ENCODE measurements at places on chromosomes 16 and 17.

GRCh38 chr17:32763855-32764439, 113.0 kb downstream of the MYO1D start:
- DNase-seq = peak; percentile 56

GRCh38 chr17:6683081-6683684, 30.0 kb downstream of the SLC13A5 start:
- DNase-seq = no peak

GRCh38 chr17:27529230-27529796, 73.1 kb downstream of the KSR1 start:
- peak; percentile 98 for DNase-seq

DNA sequence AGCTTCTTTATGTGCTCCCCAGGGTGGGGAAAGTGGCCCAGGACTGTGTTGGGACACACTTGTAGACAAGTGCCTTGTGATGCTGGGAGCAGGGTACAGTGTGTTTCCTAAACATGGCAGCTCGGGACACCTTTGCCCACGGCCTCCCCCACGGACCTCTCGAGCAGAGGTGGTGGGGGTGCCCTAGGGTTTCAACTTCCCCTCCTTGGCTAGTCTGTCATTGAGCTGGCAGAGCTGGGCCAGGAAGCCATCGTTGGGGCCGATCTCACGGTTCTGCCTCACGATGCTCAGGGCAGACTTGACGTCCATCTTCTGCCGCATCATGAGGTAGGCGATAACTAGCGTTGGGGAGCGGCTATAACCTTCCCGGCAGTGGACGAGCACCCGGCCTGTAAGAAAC, 9.4 kb downstream of the DUSP3 start:
- DNase-seq = no peak

DNA sequence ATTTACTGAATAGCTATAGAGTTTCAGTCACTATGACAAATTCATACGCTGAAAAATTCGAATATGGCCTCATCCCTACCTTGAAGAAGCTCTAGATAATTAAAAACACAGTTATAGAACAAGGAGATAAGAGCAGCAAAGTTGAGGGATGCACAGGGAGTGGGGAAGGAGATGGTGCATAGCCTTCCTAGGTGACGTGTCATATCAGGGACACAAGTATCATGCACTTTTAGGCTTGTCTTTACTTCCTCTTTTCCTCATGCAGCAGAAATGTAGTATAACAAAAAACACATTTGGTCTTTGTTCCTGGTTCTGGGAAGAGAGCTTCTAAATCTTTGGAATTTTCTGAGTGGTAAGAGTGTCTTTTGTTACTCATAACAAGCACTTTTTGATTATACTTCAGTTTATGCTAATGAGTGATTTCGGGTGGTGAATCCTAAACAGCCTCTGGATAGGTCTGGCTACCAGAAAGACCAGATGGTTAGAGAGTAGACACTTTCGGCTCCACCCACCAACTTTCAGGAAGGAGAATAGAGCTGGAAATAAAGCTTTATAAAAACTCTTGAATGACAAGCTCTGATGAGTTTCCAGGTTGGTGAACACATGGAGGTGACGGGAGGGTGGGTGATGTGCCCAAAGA, 341.4 kb downstream of the UTP18 start:
- DNase-seq = no peak

DNA sequence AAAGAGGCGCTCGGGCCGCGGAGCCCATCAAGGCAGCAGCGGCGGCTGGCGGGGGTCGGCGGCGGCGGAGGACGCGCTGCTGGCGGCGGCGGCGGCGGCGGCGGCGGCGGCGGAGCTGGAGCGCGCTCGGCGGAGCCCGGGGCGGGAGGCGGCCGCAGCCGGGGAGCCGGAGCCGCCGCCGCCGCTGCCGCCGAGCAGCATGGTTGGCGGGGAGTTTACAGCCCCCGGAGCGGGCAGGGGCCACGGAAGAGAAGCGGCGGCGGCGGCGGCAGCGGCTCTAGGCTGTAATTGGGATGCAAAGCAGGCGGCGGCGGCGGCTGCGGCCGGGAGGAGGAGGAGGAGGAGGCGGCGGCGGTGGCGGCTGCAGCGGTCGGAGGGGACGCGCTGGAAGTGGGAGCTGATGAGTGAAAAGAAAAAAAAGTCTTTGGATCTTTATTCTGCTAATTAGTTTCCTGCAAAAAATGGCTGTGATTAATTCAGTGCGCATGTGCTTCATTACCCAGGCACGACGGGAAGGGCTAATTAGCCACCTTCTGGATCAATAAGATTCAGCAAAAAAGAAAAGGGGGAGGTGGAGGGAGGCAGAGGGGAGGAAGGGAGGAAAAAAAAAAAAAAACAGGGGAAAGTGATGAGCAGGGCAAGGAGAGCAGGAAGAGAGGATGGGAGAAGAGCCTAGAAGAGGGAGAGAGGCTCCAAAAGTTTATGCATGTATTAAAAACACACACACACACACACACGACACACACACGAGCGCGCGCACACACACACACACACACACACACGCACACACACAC, 10.9 kb upstream of the ZFHX3 start:
- no peak for DNase-seq

DNA sequence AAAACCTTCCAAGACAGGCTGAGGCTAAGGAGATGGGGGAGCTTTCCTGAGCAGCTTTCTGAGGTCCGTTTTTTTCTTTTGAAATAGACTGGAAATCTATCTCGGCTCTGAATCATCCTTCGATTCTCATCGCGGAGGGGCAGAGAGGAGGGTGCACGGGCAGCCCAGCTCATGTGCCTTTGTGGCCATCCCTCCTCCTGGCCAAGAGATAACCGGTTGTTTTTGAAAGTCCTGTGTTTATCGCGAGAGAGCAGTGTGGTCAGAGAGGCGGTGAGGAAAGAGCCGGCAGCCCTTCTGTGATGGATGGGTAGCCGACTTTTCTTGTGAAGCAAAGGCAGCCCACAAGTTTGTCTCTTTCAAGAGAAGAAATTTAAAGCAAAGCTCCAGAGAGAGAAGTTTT, 191.6 kb downstream of the CCDC182 start:
- DNase-seq = no peak

DNA sequence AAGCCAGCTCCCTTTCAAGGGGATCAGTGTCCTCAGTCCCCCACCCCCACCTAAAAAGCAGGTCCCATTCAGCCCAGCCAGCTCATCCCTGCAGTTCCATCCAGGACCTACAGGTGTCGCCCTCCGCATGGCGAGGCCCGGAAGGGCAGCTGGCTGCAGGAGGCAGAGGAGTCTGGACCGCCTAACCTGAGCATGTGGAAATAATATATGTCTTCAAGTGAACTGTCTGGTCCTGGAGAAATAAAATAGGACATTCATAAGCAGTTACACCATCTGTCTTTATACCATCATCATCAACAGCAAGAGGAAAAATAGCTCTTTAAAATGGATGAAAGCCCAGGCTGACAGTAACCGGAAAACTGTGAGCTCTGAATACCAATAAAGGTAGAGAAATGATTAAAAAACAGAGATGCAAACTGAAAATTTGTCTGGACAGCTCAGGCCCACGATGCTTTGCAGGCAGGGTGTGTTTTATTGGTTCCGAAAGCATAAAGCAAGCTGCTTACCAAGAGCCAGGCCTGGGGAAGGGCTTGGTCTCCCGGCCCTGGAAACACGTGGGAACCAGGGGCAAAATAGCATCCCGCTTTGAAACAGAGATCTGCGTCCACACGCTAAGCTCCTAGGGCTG, 215.2 kb downstream of the ZFHX3 start:
- peak; percentile 44 for DNase-seq

GRCh38 chr17:63700528-63701455, 867 bp upstream of the LIMD2 start:
- no peak for DNase-seq

DNA sequence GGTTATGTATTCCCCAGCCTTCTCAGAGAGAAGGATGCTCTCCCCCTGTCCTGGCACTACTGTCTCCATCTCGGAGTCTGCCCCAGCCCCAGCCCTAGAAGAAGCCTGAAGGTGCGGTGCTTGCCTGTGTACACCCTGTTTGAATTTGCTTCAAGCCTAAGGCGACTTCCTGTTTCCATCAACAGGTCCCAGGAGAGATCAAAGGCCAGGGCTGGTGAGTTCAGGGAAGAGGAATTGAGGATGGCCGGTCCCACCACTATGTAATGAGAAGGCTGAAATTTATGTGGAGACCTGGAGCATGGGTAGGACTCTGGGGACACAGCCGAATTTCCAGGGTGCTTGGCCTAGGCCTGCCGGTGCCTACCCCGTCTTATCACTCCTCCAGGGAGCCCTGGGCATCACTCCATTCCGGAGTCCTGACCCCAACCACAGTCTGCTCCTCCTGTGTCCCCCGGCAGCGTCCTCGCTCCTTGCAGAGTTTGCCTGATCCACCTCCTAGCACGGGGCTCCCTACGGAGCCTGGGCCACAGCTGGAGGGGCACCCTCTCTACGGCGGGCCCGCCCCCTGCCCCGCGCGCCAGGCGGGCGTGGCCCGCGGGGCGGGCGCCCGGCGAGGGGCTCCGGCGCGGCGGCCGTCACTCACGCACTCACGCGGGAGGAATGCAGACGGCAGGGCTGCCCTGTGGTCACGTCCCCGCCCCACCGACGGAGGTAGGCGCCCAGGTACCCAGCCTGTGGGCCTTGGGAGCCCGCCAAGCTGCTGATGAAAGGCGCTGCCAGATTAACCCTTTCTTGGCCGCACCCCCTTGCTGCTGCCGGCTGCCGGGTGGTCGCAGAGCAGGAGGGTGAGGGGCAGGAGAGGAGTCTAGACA, 53.8 kb upstream of the TAC4 start:
- no peak for DNase-seq

DNA sequence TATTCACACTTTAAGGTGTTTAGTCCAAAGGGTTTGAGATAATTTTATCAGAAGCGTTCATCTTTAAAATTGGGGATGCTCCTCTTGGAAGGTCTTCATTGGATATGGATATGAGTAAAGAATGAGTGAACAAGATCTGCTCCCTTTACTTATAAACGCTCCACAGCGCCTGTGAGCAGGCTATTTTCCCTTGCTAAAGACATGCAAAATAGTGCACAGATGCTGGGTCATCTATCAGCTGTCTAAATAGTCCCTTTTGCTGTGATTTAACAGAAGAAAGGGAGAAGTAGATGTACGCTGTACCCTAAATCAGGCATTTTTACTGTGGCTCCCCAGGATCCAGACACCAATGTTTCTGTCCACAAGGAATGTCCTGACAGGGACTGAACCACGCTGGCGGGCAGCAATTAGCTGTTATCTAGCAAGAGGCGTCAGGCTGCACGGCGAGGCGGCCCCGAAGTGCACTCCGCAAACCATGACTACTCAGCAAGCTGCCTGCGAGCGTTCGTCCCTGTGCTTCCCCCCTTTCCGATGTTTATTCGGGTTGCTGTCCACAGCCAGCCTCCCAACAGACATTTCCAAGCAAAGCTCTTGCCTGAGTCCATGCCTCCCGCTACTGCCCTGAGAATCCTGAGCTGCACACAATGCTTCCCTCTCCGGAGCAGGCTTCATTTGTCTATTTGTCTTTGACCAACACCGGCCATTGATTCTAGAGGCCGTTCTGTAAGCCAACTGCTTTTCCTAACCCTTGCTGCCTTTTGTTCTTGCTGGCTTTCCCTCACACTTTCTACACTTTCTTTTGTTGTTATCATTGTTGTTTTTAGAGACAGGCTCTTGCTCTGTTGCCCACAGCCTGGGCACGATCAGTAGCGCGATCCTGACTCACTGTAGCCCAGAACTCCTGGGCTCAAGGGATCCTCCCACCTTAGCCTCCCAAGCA, 55.7 kb upstream of the CNEP1R1 start:
- DNase-seq = no peak

DNA sequence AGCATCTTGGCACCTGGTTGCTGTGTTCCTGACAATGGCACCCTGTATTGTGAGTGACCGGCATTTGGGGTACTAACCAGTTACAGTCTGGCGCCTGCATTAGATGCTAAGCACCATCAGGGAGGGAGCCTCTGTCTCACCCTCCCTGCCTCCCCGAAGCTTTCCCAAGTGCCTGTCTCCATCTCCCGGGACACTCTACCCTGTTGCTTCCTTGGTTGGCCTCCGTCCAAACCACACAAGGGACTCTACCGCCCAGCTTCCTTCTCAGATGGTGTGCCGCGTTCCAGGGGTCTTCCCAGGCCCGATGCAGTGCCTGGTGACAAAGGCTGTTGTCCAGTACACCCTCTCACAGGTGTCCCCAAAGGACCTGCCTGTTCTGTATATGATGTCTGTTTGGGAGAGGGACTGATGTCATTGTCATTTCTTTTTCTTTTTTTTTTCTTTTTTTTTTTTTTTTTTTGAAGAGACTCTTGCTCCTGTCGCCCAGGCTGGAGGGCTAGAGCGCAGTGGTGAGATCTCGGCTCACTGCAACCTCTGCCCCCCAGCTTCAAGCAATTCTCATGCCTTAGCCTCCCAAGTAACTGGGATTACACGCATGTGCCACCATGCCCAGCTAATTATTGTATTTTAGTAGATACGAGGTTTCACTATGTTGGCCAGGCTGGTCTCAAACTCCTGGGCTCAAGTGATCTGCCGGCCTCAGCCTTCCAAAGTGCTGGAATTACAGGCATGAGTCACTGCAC, 6.7 kb downstream of the SNN start:
- DNase-seq = no peak

DNA sequence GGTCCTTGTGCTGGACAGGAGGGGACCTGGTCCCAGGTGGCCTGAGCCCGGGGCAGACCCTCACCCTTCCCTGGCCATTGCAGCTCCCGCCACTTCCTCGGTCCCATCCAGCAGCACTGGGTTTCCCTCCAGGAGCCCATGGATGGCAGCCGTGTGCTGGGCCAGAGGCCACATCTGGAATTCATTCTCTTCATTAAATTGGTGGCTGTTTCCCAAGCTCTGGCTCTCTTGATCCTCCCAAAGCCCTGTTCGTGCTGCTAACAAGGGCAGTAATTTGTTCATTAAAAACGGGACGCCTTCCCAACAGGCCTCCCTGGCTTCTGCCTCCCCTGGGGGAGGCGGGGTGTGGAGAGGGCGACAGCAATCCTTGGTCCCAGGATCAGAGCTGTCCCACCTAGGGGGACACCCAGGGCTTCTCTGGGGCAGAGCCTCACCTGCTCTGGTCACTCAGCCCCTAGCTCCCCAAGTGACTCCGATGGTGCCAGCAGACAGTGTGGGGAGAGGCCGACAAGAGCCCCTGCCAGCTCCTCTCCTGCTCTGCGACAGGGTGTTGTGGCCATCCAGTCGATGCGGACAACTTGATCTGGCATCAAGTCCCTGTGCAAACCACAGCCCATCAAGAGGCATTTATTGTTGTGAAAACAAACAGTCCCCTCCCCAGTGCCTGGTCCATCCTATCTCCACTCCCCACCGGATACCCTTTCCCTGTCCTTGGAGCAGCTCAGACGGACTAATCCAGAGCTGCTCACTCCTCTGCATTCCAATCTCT, 44.0 kb downstream of the SDK2 start:
- DNase-seq = no peak

DNA sequence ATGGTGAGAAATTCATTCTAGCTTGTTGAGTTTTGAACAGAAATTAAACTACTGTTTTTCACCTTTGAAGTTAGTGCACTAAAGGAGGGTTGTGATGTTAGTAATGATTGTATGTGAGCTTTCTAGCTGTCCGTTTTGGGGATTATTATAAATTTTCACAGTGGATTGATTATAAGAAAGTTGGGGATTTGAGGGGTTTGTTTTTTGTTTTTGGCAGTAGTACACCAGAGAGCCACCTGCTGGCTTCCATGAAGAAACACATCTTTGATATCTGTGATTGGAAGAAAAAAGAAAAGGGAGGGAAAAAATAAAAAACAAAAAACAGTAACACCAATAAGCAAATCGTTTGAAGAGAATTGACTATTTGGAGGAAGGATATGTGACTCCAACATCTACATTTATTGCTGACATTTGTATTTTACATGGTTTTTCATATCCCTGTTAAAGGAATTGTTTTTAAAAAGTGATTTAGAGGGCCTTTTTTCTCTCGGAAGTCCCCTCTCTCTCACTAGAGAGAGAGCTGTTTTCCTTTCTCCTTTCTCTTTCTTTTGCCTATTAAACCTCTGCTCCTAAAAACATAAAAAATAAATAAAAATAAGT, 1469.5 kb upstream of the GOT2 start:
- DNase-seq = no peak
